ENCODE measurements at places on chromosomes 4 and X. TPM values are rescaled to one million over a fixed set of nuclear protein-coding genes. Genes with fewer than 3 reads are reported as not detected.

Gene PDGFRA
- total RNA-seq: 7.6 TPM

Gene CTAG1A
- total RNA-seq: not detected

Gene TSPAN6
- total RNA-seq: 53.5 TPM

Gene AKAP14
- total RNA-seq: not detected
